ENCODE measurements at places on chromosomes 4 and X.

- DNase-seq = no peak
Observed at GRCh38 chrX:46704767-46705386, 54.0 kb downstream of the SLC9A7 start.

DNA sequence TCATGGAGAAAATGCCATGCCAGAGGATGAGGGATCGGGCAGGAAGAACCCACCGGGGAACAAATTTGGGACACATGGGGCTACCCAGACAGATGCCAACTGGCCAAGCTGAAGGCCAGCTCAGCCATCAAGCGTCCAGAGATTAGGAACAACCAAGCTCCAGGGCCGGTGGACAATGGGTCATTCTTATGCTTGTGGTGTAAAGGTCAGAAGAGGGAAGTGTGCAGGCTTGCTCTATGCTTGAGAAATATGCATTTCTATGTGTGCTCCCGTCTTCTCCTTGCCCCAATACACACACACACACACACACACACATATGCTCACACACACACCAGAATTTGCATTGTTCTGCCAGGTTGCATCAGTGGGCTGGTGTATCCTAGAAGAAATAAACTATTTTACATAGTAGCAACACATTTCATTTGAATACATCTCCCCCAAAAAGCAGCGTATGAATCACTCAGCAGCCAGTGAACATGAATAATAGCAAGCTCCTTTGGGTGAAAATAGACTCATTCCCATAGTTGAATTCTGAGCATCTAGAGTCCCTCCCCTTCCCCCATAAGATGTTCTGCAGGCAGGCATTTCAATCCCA, 201.9 kb upstream of the PPARGC1A start:
- DNase-seq = no peak

DNA sequence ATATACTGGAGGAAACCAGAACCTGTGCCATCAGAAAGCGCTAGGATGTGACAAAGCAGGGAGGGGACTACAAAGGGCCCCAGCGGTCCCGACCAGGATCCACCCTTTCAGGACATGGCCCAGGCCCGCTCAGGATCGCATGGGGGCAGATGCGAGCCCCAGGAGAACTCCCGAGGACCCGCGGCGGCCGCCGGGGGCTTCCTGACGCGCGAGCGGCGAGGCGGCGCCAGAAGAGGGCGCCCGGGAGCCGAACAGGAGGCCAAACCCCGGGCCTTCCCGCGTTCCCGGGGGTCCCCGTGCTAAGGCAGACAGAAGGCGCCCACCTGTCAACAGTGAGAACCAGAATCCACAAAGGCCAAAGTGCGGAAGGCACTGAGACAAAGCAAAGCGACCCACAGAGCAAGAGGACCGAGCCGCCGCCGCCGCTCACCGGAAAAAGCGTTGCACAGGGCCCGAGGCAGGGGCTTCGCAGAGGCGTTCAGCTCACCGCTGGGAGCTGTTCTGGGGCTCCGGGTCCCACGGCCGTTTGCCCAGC, 7.3 kb upstream of the OPN1LW start:
- DNase-seq = peak; percentile 22

GRCh38 chrX:40331762-40332161, 234.0 kb upstream of the BCOR start:
- no peak for DNase-seq

- DNase-seq = no peak
Observed at GRCh38 chr4:152815078-152815477, 35.3 kb downstream of the ARFIP1 start.

GRCh38 chr4:60847614-60848013, 352.5 kb upstream of the ADGRL3 start:
- DNase-seq = no peak

GRCh38 chr4:1417522-1418390, 11.5 kb upstream of the NKX1-1 start:
- DNase-seq = no peak

DNA sequence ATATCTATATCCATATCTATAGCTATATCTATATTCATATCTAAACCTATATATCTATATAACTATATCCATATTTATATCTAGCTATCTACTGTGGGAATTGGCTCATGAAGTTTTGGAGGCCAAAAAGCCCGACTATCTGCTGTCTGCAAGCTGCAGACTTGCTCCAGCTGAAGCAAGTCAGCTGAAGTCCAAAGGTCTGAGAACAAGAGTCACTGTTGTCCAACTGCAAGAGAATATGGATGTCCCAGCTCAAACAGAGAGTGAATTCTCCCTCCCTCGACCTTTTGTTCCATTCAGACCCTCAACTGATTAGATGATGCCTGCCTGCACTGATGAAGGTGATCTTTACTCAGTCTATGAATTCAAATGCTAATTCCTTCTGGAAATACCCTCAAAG, 63.3 kb upstream of the VCX start:
- DNase-seq = no peak

- DNase-seq = no peak
Observed at GRCh38 chrX:95057341-95057740, 1383.3 kb downstream of the FAM133A start.

GRCh38 chr4:173943547-173943946, 339.9 kb downstream of the FBXO8 start:
- DNase-seq = no peak

DNA sequence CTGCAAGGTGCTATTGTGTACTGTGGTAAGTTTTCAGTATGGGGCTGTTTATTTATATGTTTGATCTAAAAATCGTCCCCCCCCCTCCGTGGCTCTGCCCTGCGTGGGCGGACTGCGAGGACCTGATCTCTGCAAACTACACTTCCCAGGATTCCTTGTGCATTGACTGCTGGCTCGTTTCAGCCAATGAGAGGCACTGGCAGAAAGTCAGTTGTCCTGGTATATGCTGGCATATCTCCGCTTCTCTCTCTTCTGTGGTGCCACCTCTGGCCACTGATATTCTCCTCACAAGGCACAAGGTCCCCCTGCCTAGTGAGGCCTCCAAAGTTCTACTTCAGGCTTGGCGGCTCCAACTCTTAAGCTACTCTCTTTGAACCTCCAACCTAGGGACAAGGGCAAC, 168.8 kb upstream of the ZFP42 start:
- no peak for DNase-seq

DNA sequence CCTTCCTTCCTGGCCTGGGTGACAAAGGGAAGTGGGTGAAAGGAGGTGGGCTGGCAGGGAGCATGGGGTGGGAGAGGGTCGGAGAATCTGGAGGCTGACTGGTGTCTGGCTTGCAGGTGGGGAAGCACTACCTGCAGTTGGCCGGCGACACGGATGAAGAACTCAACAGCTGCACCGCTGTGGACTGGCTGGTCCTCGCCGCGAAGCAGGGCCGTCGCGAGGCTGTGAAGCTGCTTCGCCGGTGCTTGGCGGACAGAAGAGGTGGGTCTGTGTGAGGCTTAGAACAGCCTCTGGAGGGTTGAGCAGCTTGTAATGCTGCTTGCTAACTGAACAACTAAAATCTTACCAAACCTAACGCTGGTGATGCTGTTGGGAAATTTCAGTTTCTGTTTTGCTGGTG, 19.2 kb downstream of the WFS1 start:
- no peak for DNase-seq

GRCh38 chr4:180542445-180543100, 1700.6 kb upstream of the TENM3 start:
- no peak for DNase-seq

DNA sequence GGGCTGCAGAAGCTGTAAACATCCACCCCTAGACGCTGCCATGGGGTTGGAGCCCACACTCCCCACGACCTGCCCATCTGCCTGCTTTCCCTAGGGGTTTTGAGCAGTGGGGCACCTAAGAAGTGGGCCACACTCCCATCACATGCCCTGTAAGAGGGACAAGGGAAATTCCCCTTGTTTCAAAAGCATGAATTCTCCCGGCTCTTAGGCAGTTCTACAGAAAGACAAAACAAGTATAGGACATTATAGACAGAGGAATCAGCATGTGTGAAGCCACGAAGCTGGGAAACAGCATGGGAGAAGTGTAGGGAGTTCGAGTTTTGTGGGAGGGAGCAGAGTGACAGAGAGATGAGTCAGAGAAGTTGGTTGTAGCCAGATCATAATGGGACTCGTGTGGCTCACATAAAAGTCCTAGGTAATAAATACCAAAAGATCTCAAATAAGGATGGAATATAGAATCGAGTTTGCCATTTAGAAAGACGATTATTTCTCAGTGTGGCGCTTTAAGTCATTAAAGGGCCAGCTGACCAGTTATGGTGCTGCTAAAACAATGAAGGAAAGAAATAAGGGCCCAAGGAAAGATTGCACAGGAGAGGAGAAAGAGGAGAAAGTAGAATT, 23.9 kb downstream of the APOO start:
- no peak for DNase-seq

DNA sequence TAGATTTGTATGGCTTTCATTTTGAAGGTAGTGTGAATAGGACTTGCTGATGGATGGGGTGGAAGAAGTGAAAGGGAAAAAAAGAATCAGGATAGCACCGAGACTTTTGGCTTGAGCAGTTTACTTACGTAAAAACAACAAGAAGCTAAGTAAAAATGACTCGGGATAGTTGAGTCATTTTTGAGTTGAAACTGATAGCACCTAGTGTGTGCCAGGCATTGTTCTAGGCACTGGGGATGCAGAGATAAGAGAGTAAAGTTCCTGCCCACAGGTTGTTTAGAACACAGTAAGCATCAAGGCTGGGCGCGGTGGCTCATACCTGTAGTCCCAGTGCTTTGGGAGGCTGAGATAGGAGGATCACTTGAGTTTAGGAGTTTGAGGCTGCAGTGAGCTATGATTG, 34.7 kb downstream of the ADD1 start:
- DNase-seq = no peak

- no peak for DNase-seq
Observed at GRCh38 chrX:131225078-131225477, 64.0 kb downstream of the IGSF1 start.

GRCh38 chr4:189053621-189054020, 887.1 kb upstream of the FRG1 start:
- DNase-seq = no peak

- DNase-seq = no peak
Observed at GRCh38 chrX:117973110-117973807, 143.4 kb downstream of the KLHL13 start.

- DNase-seq = no peak
Observed at GRCh38 chr4:16779028-16779675, 119.3 kb downstream of the LDB2 start.

DNA sequence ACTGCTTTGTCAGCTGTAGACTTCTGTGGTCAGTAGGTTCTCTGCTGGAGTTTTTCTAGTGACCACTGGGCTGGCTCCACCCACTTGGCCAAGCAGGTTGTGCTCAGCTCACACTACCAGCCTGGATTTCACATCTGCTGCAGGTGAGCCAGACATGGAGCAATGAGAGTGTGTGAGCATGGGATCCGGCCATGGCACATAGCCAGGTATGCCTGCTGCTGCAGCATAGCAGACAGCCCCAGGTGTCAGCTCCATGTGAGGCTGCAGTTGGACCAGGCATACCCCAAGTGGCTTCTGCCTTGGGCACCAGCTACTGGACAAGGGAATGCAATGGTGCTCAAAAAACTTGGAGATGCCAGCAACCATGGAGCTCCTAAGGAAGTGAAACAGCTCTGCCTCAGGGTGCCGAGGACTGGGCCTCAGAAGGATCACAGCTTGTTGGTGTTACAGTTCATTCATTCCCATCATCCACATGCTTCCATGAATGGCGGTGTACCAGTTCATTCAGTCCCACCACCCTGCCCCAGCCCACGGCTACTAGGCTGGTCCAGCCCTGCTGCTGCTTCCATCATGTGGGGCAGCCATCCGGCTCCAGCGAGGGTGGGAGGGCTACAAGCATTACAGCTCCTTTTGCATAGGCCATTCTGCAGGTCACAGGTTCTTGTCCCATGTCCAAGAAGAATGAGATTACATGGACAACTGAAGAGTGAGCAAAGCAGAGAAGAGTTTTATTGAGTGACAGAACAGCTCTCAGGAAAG, 389.1 kb upstream of the PCDH7 start:
- no peak for DNase-seq

GRCh38 chr4:152007111-152007510, 246.3 kb upstream of the GATB start:
- no peak for DNase-seq

GRCh38 chr4:70705183-70706043, 16.4 kb upstream of the RUFY3 start:
- peak; percentile 66 for DNase-seq

DNA sequence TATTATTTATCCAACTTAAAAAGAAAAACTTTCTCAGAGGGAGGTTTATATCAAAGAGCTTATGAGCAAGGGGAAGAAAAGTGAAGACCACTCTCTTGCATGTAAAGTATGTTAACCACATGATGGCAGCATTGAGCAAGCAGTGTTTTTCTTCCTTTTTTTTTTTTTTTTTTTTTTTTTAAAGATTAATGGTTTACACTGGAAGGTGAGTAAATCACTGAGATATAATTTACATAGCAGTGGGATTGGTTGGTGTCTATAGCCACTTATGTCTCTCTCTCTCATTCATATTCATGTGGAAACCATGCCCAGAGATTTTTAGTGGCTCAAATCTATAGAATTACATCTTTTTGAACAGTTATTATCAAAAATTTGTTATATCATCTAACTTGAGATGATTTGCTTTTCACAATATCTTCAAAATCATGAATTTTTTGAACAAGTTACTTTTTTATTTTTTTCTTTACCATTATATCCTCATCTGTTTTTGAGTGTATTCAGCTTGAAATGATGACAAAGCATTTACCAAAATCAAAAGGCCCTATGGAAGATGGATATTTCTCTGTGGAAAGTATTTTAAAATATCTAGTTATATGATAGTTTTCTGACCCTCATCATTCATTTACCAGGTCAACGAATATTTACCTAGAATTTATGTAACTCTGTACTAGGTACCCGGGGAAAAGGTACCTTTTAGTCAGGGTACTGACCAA, 31.6 kb downstream of the MTHFD2L start:
- DNase-seq = no peak

- no peak for DNase-seq
Observed at GRCh38 chr4:86910820-86911684, 18.8 kb upstream of the C4orf36 start.

DNA sequence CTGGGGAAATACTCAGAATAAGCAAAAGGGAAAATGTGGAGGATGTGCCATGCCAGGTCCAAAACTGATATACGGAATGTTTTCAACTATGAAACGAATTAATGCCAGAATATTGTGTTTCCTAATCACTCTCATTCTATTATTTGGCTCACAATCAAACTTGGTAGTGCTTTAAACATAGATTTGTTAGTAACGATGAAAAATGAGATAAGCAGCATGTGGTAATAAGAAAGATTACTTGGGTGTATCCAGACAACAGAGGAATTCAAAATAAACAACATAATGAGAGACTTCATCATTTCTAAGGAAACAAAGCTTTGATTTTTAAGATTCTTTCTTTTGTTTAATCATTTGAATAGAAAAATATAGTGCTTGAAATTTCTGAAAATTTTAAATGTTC, 237.3 kb downstream of the TACR3 start:
- DNase-seq = no peak
